ENCODE measurements at places on chromosomes 16 and 17.
A peak's percentile ranks its signal among the peaks of the same experiment; 100 is the strongest.

GRCh38 chr17:80750263-80750662 is 205.6 kb downstream of the RPTOR start:
- DNase-seq: no peak

DNA sequence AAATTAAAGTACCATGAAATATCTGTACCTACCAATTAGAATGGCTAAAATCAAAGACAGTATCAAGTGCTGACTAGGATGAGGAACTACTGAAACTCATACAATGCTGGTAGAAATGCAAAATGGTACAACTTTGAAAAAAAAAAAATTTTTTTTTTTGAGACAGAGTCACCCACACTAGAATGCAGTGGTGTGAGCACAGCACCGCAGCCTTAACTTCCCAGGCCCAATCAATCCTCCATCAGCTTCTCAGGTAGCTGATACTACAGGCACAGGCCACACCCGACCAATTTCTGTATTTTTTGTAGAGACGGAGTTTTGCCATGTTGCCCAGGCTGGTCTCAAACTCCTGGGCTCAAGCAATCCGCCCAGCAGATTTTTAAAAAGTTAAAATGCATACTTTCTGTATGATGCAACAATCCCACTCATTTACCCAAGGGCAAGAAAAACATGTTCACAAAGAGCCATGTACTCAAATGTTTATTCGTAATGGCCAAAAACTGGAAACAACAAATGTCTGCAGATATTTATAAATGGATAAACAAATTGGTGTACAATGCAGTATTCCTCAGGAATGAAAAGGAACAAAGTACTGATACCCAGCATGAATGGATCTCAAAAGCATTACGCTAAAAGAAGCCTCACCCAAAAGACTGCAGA is 8.7 kb downstream of the SMURF2 start:
- no peak for DNase-seq

DNA sequence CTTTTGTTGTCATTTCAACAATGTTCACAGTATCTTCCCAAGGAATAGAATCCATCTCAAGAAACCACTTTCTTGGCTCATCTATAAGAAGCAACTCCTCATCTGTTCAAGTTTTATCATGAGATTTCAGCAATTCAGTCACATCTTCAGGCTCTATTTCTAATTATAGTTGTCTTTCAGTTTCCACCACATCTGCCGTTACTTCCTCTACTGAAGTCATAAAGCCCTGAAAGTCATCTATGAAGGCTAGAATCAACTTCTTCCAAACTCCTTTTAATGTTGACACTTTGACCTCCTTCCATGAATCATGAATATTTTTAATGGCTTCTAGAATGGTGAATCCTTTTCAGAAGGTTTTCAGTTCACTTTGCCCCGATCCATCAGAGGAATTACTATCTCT is 102.1 kb downstream of the CDH13 start:
- no peak for DNase-seq

- no peak for DNase-seq
These were observed 35.0 kb downstream of the BCL7C start for GRCh38 chr16:30858829-30859423.

- no peak for DNase-seq
These were observed 66.1 kb upstream of the FOXF1 start for GRCh38 chr16:86444261-86444660.

DNA sequence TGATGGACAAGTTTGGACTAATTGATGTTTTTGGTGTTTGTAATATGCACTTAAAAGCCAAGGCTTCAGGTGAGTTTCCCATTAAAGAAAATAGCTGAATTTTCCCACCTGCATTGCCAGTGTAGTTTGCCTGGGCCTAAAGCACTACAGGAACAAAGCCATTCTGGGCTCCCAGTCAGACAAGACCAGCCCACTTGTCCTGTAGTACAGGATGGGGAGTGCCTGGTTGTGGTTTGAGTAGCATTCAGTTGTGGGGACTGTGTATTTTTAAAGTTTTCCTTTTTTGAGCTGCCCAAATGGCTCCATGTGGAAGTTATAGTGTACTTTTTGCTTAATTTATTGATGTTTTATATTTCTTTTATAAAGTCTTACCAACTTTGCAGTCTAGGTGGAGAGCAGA is 91.7 kb downstream of the TANGO6 start:
- DNase-seq: no peak

GRCh38 chr17:5804251-5804650 is 219.9 kb upstream of the NLRP1 start:
- no peak for DNase-seq

GRCh38 chr16:1156055-1156982 is 3.4 kb downstream of the CACNA1H start:
- no peak for DNase-seq

GRCh38 chr17:17781591-17782496 is 54.9 kb downstream of the SREBF1 start:
- DNase-seq: peak; percentile 30

GRCh38 chr17:27882162-27882840 is 10.9 kb downstream of the LYRM9 start:
- no peak for DNase-seq

Measured in NCI-H2029 treated with DMSO at 0.1 percent for 48 hours (cell line).